Urothelium cell line (cell line): ENCODE measurements at places on chromosomes 13 and 19.

- no peak for DNase-seq
Observed at GRCh38 chr19:10353793-10354391, 14.5 kb upstream of the ICAM3 start.

DNA sequence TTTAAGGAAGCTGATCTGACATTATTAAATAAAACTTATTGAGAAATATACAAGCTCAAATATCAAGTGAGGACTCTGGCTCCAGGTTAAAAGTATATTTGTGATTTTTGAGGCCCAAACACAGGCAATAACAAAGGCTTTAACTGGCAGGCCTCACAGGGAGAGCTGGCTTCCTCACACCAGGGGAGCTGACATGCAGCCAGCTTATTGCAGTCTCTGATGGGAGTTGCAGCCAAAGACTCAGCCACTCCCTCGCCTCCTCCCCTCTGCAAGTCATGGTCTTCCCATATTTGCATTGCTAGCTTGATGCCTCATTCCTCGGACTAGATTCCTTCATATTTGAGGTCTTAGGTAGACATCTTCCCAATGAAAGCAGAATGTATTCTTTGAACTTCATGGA lies 647.1 kb upstream of the SLITRK6 start:
- DNase-seq = peak; percentile 1

DNA sequence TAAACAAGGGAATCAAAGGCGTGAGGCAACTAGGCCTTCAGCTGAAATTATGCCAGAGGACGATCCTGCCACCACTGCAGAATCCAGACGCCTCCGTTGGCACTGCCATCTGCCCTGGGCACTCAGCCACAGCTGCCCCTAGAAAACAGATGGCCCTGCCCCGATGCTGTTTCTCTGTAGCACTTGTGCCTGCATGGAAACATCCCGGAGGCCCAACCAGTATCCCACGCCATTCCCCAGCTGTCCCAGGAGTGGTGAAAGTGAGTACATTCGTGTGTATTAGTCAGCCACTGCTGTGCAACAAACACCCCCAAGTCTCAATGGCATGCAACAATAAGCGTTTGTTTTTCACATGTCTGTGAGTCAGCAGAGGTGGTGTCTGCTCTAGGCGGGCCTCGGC lies 8.9 kb upstream of the CRTC1 start:
- DNase-seq = no peak

DNA sequence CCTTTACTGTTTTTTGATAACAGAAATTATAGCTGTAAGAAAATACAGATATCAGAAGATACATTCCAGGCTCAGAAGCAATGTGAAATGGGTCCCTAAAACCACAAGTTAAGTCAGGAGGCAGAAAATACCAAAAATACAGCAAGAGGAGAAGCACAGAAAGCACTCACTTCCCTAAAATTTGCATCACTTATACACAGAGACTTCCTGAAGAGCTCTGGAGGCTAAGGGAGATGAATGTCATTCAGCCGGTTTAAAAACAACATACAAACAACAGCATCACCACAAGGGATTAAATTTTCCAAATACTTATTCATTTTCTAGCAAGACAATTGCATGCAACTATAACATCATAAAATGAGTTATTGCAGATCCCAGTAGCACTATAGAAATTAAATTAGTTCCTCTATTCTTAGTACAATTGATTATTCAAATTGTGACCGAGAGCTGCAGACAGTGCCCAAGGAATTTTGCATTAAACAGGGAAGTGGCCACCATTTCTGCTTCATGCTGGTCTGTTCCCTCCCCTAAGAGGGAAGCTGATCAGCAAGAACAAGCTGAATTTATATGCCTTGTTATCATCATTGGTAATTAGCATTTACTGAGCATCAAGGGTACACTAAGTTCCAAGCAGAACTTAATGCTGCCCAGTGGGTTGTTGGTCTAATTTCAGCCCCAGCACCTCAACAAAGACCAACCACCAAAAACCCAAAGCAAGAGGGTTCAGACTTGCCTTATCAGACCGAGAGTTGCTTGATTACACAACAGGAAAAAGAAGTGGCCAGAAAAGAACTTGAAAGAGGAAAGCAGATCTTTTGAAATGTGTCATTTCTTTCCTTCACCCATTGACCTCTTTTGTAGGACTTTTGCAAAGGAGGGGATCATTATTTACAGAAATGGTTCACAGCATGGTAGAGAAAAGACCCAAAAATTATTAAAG lies 140.7 kb downstream of the KCTD12 start:
- no peak for DNase-seq

- DNase-seq = no peak
Observed at GRCh38 chr13:89749888-89750287, 1597.6 kb upstream of the MIR17HG start.
